CD4-positive, alpha-beta T cell treated with Interleukin-4 for 1 hour (primary cell): ENCODE measurements at places on chromosomes 1 and 21.

GRCh38 chr1:227447531-227447990, 115.8 kb upstream of the ZNF678 start:
- no peak for DNase-seq

DNA sequence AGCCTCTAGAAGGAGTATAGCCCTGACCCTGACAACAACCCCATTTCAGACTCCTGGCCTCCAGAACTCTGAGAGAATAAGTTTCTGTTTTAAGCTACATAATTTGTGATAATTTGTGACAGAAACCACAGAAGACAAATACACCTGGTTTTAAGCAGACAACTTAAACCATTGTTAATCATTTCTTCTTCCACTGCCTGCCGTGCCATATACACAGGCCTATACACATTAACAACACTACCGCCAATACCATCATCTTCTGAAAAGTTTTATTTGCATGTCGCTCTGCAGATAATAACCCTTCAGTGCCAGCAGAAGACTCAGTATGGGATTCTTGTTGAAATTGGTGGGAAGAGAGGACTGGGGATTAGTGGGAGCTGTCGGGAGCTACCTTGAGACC, 39.9 kb upstream of the KRTAP19-8 start:
- no peak for DNase-seq

DNA sequence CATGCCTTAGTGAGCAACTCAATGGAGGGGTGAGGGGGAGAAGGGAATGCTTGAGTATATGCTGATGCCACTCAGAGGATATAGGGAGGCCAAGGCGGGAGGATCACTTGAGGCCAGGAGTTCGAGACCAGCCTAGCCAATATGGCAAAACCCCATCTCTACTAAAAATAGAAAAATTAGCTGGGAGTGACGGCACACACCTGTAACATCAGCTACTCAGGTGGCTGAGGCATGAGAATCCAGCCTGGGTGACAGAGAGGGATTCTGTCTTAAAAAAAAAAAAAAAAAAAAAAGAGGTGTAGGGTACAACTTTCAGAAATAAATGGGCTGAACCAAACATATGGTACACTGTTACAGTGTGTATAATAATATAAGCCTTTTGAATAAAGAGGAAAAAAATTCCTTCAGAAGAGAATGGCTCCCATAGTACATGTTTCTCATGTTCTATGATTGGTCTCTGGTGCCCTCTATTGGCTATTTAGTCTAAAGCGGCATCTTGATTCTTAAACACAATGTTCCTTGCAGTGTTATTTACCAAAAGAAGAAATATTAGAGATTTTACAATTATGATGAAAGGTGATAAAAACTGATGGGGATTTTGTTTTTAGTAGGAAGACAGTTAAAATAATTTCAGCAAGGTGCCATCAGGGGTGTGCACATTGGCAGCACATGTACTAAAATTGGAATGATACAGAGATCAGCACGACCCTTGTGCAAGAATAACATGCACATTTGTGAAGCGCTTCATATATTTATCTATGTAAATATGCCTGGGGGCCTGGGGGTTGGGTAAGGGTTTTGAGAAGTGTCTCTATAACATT, 109.8 kb downstream of the PATJ start:
- peak; percentile 67 for DNase-seq

DNA sequence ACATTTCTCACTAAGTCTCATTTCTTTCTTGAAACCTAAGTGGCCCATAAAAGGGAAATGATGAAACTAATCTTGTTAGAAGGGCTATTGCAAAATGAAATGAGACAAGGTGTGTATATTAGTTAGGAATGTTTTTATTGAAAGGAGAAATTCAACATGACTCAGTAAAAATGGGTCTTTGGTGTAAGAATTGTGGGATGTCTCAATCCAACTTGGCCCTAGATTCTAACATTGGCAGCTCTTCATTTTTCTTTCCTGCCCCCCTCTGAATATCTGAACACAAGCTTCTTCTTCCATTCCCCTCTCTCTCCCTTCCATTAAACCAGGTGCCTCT, 26.8 kb upstream of the TARBP1 start:
- DNase-seq: no peak

DNA sequence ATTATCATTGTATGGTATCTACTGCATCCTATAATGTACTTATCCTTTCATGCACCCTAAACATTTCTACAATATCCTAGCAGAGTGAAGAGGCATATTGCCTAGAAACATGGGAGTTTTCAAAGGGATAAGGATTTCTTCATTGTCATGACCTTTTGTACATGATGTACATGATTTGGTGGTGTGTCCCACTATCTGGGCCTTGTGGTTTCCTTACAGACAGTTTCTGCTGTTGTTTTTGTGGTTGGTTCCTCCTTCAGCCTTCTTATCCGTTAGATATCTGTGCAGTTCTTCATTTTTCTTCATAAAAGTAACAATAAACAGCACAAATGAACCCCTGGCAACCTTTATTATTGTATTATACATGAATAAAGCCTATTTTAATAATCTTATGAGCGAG, 70.4 kb upstream of the BACH1 start:
- DNase-seq: no peak

DNA sequence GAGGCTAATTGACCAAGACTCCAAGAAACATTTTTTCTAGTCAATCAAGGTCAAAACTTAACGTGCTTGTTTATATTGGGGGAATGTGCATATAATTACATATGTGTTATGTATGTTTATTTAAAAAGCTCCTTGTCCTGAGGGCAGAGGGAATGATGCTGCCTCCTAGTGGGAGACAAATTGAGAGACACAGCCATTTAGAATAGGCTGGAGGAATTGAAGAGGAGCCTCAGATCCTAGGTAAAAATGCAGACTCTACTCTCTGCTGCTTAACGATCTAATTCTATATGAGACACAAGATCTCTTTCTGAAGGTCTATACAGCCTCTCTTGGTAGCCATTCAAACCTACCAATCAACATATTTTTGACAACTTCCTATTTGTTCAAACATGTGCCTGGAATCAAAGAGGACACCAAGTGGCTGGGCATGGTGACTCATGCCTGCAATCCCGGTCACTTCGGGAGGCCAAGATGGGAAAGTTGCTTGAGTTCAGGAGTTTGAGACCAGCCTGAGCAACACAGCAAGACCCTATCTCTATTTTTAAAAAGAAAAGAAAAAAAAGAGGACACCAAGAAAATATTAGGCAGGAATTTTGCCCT, 136.6 kb upstream of the ZNF648 start:
- DNase-seq: no peak

DNA sequence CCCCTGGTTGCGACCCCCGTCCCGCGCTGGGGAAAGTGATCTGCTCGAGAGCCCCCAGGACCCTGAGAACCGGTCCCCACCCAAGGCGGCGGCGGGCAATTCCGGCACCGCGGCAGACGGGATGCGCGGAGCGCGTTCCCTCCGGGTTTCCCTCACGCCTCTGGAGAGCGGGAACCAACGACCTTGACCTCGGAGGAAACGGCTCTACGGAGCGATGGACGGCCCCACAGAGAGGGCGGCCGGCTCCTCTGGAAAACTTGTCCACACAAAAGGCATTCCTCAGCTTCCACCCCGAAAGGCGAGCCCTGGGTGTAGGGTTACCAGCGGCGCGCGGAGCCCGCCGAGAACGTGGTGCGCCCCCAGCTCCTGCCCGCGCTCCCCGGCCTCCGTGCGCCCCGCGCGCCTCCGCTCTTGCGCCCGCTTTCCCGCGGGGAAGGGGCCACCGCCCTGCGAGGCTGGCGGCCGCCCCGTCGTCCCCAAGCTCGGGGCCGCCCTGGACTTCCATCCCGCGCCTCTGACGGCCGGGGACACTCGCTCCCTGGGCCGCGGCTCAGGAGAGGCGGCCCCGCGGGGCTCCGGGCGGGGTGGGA, 391 bp upstream of the KIAA1614 start:
- DNase-seq: no peak
